ENCODE measurements at places on chromosomes 1 and 21.
A peak's percentile ranks its signal among the peaks of the same experiment; 100 is the strongest.

DNA sequence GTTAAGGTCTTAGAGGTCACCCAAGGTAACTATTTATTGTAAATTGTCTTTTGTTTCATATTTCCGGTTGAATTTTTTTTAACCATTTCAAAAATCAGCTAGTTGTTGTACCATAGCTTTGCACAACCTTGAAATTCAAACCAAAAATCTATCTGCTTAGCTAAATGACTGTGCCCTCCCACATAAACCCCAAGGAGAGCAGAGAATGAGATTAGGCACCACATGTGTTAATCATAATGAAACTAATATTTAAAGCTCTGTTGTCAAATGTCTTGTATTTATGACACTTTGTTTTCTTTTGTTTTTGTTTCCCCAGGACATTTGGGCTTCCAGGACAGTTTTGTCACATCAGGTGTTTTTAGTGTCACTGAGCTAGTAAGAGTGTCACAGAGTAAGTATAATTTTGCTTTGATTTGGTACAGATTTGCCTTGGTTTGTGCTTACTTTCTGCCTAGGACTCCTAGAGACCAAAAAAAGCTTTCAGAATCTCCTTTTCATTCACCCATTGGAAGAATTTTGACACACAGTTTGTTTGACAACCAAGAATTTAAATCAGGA, 249.9 kb downstream of the NFIA start:
- no peak for DNase-seq

GRCh38 chr1:185033686-185034085, 11.7 kb upstream of the RNF2 start:
- DNase-seq = peak; percentile 20

DNA sequence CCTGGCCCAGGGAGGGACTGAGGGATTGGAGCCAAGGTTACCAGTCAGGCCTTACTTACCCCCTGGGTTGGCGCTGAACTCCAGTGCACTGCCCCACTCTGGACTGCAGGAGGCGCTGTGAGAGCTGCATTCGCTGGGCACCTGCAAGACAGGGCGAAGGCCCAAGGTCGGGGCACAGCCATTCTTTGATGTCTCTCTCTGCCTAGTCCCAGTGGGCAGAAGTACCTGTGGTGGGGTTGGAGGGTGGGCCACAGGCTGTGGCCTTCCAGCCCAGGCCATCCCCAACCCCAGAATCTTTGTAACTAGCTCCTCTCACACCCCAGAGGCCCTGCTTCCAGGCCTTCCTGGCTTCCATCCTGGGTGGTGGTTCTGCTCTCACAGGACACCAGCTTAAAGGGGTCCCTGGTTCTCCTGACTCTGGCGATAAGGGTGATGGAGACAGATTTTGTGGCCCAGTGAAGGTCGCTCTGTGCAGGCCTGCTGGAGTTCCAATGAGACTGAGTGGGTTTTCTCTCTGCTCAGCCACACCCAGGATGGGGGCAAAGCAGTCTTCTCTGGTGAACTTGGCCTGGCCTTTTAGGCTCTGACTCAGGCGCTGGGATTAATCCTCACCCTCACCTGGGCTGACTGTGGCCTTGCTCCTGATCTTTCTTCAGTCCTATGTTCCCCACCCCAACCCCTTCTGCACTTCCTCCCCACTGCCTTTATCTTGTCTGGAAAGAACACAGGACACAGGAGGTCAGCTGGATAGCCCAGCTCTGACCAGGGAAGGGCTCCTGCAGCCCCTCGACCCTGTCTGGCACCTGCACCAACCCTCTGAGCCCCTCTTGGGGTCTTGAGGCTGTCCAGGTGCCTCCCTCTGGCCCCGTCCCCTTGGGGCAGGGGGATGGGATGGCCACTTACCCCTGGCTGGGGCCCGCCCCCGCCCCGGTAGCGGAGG, 954 bp downstream of the MYOG start:
- DNase-seq = no peak

GRCh38 chr1:220527279-220527907, 543 bp upstream of the MARK1 start:
- DNase-seq = peak; percentile 42

DNA sequence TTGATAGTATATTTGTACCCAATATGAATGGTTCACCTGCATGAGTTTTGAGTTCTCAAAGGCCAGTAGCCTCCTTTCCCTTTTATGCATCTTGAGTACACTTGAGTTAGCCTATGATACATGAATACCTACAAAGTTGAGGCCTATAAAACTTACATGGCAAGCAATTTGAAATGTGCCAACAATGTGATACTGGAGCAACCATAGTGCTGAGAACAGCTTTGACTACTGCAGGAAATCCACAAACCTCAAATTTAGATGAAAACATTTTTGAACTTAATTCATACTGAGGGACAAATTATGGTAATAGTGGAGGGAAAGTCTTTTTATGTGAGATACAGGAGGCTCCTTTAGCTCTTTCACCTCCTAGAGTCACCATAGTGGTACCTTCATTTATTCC, 37.4 kb downstream of the LEPR start:
- DNase-seq = no peak

DNA sequence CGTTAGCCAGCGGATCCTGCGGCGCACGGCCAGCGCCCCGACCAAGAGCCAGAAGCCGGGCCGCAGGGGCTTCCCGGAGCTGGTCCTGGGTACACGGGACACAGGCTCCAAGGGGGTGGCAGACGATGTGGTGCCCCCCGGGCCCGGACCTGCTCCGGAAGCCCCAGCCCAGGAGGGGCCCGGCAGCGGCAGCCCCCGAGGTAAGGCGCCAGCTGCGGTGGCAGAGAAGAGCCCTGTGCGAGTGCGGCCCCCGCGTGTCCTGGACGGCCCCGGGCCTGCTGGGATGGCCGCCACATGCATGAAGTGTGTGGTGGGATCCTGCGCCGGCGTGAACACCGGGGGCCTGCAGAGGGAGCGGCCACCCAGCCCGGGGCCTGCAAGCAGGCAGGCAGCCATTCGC, 24.2 kb downstream of the PANK4 start:
- no peak for DNase-seq

DNA sequence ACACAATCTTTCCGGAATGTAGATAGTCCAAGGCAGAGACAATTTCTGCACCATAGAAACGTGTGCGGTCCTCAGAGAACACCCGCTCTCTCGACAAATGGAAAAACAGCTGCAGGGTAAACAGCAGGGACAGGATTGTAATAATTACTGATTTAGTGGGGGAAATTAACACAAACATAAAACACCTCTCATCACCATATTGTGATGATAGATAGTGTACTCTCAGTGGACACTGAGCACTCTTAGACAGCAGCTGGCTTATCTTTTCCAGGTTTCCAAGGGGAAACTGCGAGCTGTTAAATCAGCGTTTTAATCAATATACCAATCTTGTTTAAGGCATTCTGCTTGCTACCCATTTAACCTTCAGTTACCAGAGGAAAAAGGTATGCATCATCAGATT, 277.1 kb downstream of the AKT3 start:
- DNase-seq = no peak

DNA sequence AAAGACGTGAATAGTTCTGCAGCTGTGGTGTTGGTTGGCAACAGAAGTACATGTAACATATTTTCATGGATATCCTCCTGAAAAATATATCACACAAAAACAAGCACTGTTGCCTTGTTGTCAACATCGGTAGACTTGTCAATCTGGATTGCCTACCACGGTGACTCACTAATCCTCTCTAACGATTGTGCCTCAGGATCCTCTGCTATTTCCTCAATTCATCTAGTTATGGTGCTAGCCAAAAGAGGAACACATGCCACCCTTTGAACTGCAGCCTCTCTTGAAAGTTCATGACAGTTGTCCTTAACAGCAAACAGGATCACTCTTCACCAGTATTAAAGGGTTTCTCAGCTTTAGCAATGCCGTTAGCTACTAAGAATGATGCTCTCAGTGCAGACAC, 25.7 kb downstream of the RASAL2 start:
- no peak for DNase-seq

DNA sequence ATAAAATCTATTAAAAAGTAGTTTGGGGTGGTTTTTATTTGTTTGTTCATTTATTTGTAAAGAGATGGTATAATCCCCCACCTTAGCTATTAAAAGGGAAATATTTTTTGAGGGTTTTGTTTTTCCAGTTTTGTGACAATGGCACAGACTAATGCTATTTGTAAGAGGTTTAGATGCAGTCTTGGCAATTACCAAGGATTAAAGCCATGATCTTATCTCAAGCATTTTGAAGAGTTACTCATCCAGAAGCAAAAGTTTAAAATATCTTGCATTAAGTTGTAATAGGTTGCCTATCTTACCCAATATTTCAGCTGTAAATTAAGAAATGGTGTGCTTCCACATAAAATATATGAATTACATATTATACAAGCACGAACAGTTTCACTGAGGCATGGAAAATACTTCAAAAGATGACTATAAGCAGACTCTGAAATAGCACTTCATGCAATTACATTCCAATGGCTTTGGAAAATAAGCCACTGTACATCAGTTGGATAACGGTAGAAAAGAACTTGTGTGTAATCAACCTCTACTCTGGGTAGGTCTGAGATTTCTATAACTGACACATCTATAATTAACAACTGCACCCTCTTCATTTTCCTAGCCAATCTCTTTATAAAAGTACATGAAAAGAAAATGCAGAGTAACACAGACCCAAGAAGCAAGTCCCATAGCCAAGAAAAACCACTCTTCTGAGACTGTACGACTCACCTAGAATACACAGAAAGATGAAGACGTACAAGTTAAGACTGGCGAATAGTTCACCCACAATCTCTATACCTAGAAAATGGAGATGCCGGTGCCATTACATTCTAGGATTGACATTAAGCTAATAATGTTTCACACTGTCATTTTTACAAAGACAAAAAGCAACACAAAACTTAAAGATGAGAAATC, 95.2 kb downstream of the PTPN14 start:
- no peak for DNase-seq

DNA sequence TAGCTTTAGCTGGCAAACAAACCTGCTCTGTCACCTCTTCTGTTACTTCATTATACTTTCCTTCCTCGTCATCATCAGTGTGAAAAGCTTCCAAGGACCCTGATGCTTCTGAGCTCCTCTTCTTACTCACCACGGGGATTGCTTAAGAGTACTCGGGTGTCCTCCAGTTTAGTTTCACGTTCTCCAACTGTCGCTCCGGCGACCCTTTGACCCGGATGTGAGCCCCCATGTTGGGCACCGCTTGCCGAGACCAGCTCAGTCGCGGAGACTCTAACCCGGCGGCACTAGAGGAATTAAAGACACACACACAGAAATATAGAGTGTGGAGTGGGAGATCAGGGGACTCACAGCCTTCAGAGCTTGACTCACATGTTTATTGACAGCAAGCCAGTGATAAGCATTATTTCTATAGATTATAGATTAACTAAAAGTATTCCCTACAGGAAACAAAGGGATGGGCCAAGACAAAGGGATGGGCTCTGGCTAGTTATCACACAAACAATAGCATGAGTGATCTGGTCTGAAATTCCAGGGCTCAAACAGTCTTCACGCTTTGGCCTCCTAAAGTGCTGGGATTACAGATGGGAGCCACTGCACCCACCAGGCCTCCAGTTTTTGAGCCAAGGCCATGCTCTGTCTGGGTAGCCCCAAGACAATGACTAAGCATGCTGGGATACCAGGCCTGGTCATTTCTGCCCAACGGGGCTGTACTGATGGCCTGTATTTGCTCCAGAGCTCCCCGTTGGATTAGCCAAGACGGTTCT, 30.1 kb upstream of the ENO1 start:
- DNase-seq = no peak

DNA sequence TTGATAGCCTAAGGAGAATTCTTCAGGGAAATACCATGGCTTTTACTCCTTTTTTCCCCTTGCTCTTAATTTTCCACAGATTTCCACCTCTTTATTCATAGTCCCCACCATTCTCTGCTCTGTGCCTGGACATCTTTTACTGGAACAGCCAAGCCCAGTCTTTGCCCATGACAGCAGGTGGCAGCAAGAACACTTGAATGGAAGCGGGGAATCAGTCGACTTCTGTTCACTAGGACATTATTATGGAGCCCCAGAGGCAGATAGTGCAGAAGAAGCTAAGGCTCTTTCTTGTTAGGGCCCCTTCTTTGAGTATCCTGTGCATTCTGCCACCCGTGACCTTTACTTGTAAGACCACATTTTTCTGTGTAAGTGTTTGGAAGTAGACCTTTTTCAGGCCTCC, 6.3 kb downstream of the OR14I1 start:
- no peak for DNase-seq

DNA sequence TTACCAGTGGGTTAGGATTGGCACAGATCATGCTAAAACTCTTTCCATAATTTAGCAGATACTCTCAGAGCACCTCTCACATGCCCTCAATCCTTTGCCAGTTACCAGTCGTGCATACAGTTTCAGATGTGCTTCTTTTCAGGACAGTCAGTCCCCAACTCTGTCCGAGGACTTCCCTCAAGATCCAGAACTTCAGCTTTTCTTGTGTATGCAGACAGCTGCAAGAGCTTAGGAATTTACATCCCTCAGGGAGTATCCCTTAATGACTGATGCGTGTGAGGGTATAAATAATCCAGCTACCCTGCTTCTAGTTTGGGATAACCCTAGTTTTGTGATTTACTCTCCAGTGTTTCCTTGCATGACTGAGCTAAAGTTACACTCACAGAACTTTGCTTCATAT, 393.0 kb upstream of the PLXNA2 start:
- no peak for DNase-seq

- peak; percentile 19 for DNase-seq
Measured at GRCh38 chr1:35475356-35475755, 81.8 kb downstream of the KIAA0319L start.

DNA sequence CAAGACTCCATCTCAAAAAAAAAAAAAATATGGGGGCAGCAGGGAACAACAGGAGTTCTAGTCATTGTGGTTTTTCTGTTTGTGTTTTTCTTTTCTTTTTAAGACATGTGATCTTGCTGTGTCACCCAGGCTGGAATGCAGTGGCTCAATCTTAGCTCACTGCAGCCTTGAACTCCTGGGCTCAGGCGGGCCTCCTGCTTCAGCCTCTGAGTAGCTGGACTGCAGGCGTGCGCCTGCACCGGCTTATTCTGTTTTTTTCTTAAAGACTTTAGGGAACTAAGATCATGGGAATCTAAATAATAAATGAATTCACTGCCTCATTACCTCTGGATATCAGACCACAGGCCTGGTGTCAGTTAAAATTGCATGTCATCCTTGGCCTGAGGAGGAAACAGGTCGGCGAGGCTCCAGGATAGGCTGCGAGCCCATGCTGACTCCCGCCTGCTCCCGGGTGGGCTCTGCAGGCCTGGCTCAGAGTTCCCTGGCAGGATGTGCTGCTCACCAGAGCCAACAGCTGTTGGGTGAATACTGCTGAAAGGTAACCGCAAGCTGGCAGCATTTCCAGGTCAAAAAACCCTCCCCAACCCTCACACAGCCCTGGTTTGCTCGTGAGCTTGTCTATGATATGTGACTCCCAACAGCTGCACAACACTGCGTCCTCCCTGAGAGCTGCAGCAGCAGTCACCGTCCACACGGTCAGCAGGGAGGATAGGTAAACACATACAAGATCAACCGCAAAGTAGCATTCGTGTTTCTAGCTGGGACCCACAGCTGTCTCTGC, 58.1 kb downstream of the SCCPDH start:
- peak; percentile 67 for DNase-seq

Data from adipocyte (in vitro differentiated cells).